ENCODE measurements at places on chromosomes 3 and 15. TPM values are rescaled to one million over a fixed set of nuclear protein-coding genes. Genes with fewer than 3 reads are reported as not detected.

DNA sequence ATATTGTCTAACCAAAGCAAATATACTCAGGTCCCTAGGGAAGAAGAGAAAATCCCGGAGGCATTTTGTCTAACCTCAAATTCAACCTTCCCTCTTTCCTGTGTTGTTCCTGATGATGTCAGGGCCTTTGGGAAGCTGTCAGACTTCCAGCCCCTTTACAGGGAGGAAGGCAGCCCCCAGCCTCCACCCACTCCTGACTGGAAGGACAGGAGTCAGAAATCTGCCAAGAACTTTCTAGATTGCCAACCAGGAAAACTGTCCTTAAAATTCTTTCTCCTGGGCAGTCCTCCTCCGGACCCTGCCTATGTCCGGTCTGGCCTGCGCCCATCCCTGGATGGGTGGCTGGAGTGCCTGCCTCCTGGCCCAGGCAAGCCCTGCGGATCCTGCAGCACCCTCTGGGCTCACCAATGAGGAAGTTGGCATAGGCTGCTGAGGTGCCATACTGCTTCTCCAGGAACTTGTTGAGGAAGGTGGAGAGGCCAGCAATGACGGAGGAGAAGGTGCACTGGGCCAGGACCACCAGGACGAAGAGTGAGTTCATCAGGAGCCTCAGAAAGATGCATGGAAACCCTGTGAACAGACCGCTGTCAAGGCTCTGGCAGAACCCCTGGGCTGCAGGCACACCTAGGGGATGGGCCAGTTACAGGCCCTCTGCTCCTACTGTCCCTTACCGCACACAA is 52.6 kb upstream of the RAB6B start:
- H3K36me3 ChIP-seq: no peaks in the 10 kb centered on the region
- peaks cover 25% of the 10 kb centered on the region for H3K4me1 ChIP-seq
- no peak for DNase-seq
- no peak overlapping the region for H3K4me3 ChIP-seq
- no peaks in the 10 kb centered on the region for H3K27me3 ChIP-seq

GRCh38 chr3:182809531-182809930 is 16.2 kb downstream of the ATP11B start:
- H3K4me1 ChIP-seq: peaks cover 35% of the 10 kb centered on the region
- H3K36me3 ChIP-seq: no peaks in the 10 kb centered on the region
- no peak overlapping the region for H3K4me3 ChIP-seq
- no peak overlapping the region for H3K27ac ChIP-seq
- no peak for DNase-seq

DNA sequence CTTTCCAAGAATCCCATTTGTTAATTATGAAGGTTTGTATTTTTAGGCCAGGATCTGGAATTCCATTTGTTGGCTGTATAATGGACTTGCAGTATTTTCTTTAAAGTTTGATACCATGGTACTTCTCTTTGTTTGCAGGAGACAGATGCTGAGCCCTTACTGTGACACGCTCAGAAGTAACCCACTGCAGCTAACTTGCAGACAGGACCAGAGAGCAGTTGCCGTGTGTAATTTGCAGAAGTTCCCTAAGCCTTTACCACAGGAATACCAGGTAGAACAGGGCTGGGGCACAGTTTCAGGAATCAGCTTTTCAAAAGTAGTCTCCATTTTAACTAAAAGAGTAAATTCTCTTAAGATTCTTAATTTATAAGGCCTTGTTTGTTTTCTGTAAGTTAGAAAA is 59.1 kb downstream of the LMLN start:
- H3K4me1 ChIP-seq: no peaks in the 10 kb centered on the region
- H3K4me3 ChIP-seq: no peak overlapping the region
- no peak overlapping the region for H3K27ac ChIP-seq
- no peaks in the 10 kb centered on the region for H3K27me3 ChIP-seq

The GOLGA8R gene
- total RNA-seq: 0.98 TPM

The FGF12 gene
- 0.75 TPM for total RNA-seq

DNA sequence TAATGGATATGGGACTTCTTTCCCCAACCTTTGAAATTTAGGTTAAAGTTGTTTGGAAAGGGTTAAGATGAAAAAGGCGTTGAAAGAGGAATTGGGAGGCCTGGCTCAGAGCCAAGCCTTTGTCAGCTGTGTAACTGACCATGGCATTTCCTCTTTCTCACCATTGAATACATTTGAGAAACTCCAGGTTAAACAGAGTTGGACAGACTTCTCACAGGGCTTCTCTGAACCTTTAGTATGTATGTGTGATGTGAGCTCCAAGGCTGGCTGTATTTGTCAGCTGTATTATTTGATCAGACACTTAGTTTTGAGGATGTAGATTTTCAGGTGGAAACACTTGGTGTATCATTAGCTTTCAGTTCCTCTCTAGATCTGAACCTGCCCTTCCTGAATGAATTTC is 136.4 kb upstream of the GOLGA6L4 start:
- no peaks in the 10 kb centered on the region for H3K36me3 ChIP-seq
- DNase-seq: no peak
- H3K4me3 ChIP-seq: no peak overlapping the region
- no peaks in the 10 kb centered on the region for H3K27me3 ChIP-seq
- H3K4me1 ChIP-seq: no peaks in the 10 kb centered on the region

The SNTN gene
- total RNA-seq: not detected

GRCh38 chr3:68893600-68894239 is 38.6 kb downstream of the TAFA4 start:
- no peaks in the 10 kb centered on the region for H3K36me3 ChIP-seq
- no peaks in the 10 kb centered on the region for H3K27me3 ChIP-seq
- no peaks in the 10 kb centered on the region for H3K4me1 ChIP-seq
- no peak overlapping the region for H3K4me3 ChIP-seq
- no peak for DNase-seq

- peaks cover 4% of the 10 kb centered on the region for H3K4me1 ChIP-seq
- H3K36me3 ChIP-seq: no peaks in the 10 kb centered on the region
- no peak for DNase-seq
Measured at GRCh38 chr3:101253396-101253795, 67.0 kb downstream of the IMPG2 start.

The AQR gene
- 13.1 TPM for total RNA-seq

The PTPRG gene
- total RNA-seq: 35.2 TPM

DNA sequence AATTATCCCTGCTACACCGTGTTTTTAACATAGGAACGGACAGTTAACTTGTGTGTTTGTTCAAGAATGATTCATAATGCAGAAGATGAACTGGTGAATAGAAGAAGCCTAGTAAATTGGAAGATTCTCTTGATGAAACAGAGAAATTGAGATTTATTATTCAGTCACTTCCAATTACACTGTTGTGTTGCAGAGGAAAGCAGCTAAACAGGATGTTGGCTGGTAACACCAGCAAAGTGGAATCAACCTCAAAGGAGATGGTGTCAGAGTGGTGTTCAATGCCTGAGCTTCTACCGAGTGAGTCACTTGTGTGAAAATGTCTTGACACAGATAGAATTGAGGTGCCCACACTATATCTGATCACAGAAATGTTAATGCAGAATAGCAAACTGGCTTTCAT is 399.6 kb downstream of the LPP start:
- H3K4me1 ChIP-seq: peaks cover 48% of the 10 kb centered on the region
- no peaks in the 10 kb centered on the region for H3K36me3 ChIP-seq
- DNase-seq: no peak
- no peaks in the 10 kb centered on the region for H3K27me3 ChIP-seq

DNA sequence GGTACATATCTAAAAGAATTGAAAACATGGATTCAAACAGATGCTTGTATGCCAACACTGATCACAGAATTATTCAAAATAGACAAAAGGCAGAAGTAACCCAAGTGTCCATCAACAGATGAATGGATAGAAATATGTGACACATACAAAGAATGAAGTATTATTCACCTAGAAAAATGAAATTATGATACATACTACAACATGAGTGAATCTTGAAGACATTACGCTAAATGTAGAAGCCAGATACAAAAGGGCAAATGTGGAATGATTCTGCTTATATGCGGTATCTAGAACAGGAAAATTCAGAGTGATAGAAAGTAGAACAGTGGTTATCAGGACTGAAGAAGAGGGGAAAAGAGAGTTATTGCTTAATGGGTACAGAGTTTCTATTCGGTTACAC is 26.2 kb upstream of the SLC12A8 start:
- H3K4me3 ChIP-seq: no peak overlapping the region
- no peaks in the 10 kb centered on the region for H3K27me3 ChIP-seq
- no peaks in the 10 kb centered on the region for H3K36me3 ChIP-seq
- DNase-seq: no peak
- H3K4me1 ChIP-seq: no peaks in the 10 kb centered on the region
- H3K27ac ChIP-seq: no peak overlapping the region

The SLCO2A1 gene
- total RNA-seq: 1.2 TPM

GRCh38 chr3:16600780-16601536 is 4.3 kb downstream of the DAZL start:
- H3K27me3 ChIP-seq: no peaks in the 10 kb centered on the region
- no peaks in the 10 kb centered on the region for H3K4me1 ChIP-seq
- peak; percentile 50 for DNase-seq
- no peak overlapping the region for H3K27ac ChIP-seq

The LRRIQ4 gene
- total RNA-seq: 0.13 TPM

The BOC gene
- 7.4 TPM for total RNA-seq

The MEX3B gene
- 1.4 TPM for total RNA-seq

The GRK7 gene
- total RNA-seq: 0.27 TPM

DNA sequence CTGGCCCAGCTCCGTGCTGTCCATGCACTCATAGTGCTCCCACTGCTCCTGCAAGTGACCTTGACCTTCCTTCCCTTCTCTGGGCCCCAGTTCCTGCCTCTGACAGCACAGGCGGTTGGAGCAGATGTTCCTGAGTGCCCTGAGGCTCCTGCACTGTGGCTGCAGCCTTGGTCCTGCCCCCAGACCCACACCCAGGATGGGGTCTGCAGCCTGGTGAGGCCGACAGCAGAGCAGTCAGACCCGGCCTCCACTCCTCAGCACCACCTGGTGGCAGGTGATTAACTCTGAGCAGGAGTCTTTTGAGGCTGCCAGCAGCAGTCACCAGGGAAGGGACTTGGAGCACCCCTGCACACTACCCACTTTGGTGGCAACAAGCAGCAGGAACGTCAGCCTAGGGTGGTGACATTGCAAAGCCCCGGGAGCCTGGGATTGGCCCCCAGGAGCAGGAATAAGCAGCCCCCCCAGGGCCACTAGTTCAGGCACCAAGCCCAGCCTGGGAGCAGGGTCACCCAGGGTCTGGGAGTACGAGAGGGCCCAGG is 64.6 kb downstream of the CYP11A1 start:
- H3K4me3 ChIP-seq: no peak overlapping the region
- no peaks in the 10 kb centered on the region for H3K4me1 ChIP-seq
- DNase-seq: no peak
- no peak overlapping the region for H3K27ac ChIP-seq
- H3K27me3 ChIP-seq: peaks cover 15% of the 10 kb centered on the region
- no peaks in the 10 kb centered on the region for H3K36me3 ChIP-seq

The MEIS2 gene
- not detected for total RNA-seq

DNA sequence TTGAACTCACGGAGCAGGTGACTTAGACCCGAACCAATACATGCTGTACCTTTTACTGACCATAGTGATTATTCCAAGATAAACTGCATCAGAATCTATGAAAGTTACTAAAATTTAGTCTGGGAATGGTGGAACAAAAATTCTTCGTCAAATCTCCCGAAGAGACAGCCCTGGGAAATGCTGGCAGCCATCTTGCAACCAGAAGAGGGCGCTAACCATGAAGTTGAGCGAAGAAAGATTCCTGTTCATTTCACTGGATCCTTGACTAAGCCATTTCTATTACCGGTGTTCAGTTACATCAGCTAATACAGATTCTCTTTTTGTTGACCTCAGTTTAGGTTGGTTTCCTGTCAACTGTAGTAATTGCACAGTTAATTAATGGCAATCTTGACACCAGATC is 199.6 kb downstream of the SLC9A9 start:
- DNase-seq: no peak
- no peaks in the 10 kb centered on the region for H3K27me3 ChIP-seq
- H3K4me1 ChIP-seq: no peaks in the 10 kb centered on the region
- no peak overlapping the region for H3K27ac ChIP-seq
- no peak overlapping the region for H3K4me3 ChIP-seq

DNA sequence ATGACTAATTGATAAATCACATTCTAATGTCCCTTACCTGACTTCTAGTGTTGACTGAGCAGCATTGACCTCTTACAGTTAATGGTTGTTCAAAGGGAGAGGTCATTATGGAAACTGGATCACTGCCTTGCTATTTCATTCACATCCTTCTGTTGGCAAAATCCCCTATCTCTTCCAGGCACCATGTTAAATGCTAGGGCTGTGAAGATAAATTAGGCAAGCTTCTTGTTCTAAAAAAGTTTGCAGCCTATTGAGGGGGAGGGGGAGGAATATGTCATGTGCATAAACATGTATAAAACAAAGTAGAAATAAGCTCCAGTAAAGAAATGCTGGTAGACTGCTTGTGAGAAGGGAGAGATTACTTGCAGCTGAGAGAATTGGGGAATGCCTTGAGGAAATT is 84.8 kb upstream of the MLF1 start:
- DNase-seq: no peak
- H3K27ac ChIP-seq: no peak overlapping the region
- H3K27me3 ChIP-seq: no peaks in the 10 kb centered on the region
- no peak overlapping the region for H3K4me3 ChIP-seq

The PATL2 gene
- total RNA-seq: 0.13 TPM

The GOLGA8K gene
- not detected for total RNA-seq

The ST6GAL1 gene
- 18.9 TPM for total RNA-seq

GRCh38 chr15:91857772-91858171 is 4.3 kb downstream of the SLCO3A1 start:
- H3K27me3 ChIP-seq: no peaks in the 10 kb centered on the region
- H3K36me3 ChIP-seq: no peaks in the 10 kb centered on the region
- H3K27ac ChIP-seq: no peak overlapping the region
- no peak overlapping the region for H3K4me3 ChIP-seq

DNA sequence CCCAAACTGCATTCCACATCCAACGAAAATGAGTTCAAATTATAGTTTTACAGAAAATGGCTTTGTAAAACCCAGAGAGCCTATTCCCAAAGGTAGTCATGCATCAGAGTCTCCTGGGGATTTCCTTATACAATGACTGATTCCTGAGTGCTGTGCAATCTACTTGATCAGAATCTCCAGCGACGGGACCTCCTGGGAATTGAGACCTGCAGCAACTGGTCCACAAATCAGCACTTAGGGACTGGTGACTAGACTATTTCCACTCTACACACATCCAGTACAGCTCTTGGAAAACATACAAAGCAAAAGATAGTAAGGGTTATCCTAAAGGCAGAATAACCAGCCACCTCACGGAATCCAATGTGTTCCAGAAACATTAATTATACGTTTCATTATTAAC is 871.0 kb upstream of the CFAP20DC start:
- no peak overlapping the region for H3K27ac ChIP-seq
- H3K4me1 ChIP-seq: no peaks in the 10 kb centered on the region
- no peak for DNase-seq

DNA sequence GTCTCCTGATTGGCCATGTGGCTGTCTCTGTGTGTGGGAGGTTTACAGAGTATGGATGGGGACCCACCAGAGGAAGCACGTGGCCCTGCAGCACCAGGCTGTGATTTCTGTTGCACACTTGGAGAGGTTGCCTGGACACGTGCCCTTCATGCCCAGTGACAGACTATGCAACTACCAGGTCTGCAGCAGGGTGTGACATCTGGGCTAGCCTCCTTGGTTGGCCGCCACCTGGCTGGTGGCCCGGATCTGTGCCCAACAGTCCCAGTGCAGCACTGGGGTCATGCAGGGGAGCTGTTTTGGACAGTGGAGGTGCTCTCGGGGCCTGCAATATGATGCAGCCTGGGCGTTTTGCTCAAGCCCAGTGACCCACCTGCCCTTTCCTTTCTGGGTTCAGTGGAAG is 212.5 kb downstream of the UBE3A start:
- no peaks in the 10 kb centered on the region for H3K4me1 ChIP-seq
- DNase-seq: no peak
- H3K27ac ChIP-seq: no peak overlapping the region
- H3K36me3 ChIP-seq: no peaks in the 10 kb centered on the region
- no peaks in the 10 kb centered on the region for H3K27me3 ChIP-seq

- H3K4me3 ChIP-seq: no peak overlapping the region
- peaks cover 8% of the 10 kb centered on the region for H3K4me1 ChIP-seq
- no peaks in the 10 kb centered on the region for H3K27me3 ChIP-seq
- H3K27ac ChIP-seq: no peak overlapping the region
Measured at GRCh38 chr15:48090115-48090514, 30.7 kb upstream of the SLC24A5 start.

All from gastrocnemius medialis (tissue), 4 donors.